D721Med (cell line): ENCODE measurements at places on chromosomes 11 and 22.

GRCh38 chr22:46247443-46247975, 2.6 kb downstream of the CDPF1 start:
- no peak for DNase-seq

DNA sequence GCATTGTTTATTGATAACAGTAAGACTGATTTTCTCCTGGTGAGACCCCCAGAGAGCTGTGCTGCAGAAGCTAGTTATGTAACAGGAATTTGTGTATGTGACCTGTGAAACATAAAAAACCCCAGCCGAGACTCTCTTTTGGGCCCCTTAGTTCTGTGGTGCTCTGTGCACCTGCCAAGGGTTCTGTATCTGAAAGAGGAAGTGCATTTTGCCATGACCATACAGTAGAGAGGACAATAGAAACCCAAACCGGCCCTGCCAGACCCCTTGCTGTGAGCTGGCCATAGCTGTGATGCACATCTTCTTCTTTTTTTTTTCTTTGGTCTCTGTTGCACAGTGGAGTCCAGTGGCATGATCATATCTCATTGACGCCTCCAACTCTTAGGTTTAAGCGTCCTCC, 31.4 kb upstream of the APOL5 start:
- DNase-seq = no peak

DNA sequence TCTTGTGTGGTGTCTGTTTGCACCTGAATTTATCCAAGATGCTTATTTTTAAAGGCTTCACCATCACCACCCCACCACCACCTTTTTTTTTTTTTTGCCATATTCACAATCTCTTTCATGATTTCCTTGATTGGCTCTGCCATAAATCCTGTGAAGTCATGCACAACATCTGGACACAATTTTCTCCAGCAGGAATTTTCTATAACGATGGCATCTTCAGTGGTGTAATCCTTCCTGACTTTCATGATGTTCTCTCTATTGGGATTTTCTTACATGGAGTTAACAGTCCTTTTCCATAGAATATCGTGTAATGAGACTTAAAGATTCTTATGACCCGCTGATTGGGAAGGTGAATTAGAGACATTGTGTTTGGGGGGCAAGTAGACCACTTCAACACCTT, 17.8 kb downstream of the ZFP91 start:
- DNase-seq = no peak

DNA sequence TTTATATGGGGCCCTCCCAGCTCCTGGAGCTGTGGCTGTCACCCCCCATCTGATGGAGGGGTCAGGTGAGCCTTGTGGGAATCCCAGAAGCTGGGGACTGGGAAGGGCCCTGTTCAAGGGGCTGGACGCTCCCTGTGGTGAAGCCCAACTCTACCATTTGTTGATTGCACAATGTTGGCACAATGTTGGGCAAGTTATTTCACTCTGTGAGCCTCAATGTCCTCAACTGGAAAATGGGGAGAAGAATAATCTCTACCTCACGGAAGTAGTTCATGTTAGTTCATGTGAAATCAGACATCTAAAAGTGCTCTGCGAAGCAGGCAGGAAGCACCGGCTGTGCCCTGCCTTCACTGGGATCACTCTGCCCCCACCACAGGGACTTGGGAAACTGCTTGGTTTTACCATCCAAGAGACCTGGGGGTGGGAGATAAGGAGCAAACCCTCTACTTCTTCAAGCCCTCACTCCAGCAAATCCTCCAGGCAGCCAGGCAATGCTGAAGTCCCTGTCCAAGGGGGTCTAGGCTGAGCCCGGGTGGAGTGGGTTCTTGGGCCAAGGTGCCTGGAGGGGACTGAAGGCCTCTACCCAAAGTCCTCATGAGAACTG, 715 bp upstream of the PRR5 start:
- no peak for DNase-seq

DNA sequence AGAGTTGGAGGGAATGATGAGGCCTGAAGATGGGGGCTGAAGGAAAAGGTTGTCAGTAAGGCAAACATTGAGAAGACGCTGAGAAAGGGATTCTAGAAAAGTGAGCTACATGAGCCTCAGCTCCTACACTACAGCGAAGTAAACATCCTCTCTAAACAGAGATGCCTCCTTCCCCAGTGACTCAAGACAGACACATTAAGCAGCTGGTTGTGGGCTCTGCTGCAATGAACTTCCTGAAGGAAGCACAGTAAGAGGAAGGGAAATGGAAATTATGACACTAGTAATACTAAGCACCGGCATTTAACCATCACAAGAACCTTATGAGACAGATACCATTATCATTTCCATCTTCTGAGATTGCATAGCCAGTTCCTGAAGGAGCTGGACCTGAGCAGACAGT, 190.5 kb downstream of the C11orf87 start:
- DNase-seq = no peak

DNA sequence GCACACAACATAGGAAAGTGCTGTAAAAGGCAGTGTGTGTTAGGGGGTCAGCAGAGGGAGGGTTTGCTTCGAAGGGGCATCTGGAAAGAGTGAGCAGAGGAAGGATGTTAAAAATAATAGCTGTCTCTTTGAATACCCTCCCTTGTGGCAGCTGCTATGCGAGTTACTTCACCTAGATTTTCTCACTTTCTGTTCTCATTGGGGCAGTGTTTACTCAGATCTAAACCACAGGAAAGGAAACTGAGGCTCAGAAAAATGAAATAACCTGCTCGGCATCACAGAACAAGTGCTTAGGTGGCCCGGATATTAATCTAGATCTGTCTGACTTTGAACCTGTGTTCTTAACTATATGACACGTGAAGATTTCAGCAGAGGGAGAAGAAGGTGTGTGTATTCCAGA, 125.3 kb downstream of the C11orf91 start:
- no peak for DNase-seq

DNA sequence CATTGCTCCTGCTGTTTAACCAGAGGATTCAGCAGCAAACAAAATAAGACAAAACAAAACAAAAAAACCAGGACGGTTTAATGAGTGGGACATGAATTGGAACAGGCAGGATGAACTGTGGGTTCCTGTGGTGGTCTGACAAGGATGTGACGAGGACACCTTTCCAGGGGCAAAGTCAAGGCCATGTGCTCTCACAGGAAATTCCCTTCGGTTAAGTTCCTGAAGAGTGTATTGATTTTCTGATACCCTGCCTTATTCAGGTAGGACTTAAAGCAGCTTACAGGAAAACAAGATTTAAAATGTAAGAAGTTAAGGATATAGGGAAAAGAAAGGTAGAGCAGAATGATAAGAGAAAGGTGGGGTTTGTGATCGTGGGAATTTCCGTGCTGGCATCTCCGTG, 8.5 kb upstream of the PLET1 start:
- no peak for DNase-seq
